ENCODE measurements at places on chromosomes 6 and 20.

DNA sequence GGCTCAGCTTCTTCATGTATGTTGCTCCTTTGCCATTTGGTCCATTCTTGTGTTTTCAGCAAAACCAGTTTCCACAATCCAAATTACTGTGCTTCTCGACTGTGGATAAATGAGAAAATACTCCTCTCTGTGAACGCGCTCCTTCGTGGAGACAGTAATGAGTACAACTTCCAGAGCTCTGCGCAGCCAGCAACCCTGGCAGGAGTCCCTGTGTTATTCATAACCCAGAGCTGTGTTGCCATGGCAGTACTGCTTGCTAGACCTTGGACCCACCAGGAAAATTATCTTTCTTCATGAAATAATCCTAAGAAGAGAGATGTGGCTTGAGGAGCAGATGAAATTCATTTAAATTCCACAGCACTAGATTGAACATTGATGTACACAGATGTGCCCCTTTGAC is 73.7 kb downstream of the SLC22A3 start:
- DNase-seq, result no peak

DNA sequence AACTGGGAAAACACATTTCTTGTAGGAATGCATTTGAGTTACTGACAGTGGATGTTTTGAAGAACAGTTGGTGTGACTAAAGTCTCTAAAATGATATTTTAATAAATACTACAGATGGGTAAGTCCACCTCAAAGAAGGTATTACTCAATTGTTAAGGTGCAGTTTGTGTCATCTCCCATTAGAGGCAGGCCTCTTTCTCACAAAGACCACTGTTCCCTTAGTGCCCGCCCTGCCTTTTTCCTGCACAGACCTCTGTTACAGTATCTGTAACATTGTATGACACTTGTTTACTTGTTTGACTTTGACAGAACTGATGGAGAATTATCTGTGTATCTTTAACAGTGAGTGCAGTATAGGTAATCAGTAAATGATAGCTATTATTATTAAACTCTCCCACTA is 5.2 kb upstream of the CRIP3 start:
- no peak for DNase-seq

GRCh38 chr20:48432494-48432832 is 395.3 kb downstream of the PREX1 start:
- DNase-seq, result no peak

- DNase-seq, result no peak
Observed at GRCh38 chr6:52251113-52251512, 6.8 kb upstream of the IL17F start.

- DNase-seq, result peak; percentile 89
Observed at GRCh38 chr20:13995086-13995665, at the start of gene MACROD2. TSS of gene MACROD2 (plus strand) at chr20:13995516.

DNA sequence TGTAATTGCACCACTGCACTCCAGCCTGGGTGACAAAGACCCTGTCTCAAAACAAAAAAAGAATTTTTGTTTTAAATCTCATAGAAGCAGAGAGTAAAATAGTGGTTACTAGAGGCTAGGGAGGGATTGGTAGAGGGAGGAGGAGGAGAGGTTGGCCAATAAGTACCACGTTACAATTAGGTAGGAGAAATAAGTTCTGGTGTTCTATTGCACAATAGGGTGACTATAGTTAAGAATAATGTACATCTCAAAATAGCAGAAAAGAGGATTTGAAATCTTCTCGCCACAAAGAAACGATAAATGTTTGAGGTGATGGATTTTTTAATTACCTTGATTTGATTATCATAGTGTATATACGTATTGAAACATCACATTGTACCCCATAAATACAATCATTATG is 27.1 kb upstream of the TOP1 start:
- DNase-seq, result no peak

- no peak for DNase-seq
Observed at GRCh38 chr6:21317642-21318041, 275.9 kb upstream of the SOX4 start.

DNA sequence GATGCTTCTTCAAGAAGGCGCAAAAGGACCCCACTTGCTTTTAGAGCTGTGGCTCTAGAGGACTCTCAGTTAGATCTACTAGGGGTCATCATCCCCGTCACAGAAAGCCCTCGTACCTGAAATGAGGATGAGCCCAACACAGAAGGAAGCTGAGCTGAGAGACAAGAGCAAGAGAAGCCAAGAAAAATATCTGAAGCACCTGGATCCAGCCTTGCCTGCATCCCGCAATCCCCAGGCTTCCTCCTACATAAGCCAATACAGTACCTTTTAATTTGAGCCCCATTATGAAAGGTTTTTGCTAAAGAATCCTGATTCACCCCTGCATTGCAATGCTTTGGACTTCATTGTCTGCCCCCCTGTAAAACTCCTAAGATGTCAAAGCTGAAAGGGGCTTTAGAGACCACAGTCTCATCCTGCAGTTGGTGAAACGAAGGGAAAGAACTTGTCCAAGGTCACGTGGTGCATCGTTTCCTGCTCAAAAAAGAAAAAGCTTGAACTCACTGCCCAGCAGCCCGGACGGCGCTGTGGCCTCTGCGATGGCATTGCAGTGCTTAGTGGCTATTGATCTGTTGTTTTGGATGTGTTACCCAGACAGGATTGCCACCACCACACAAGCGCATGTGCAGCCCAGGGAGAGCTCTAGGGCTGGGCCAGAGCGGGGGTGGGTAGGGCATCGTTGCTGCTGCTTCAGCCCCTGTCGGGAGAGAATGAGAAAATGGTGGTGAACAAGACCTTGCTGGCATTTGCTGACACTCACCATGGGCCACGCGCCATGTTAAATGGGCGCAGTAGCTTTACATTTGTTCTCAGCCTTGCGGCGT is 28.4 kb downstream of the AAR2 start:
- no peak for DNase-seq

DNA sequence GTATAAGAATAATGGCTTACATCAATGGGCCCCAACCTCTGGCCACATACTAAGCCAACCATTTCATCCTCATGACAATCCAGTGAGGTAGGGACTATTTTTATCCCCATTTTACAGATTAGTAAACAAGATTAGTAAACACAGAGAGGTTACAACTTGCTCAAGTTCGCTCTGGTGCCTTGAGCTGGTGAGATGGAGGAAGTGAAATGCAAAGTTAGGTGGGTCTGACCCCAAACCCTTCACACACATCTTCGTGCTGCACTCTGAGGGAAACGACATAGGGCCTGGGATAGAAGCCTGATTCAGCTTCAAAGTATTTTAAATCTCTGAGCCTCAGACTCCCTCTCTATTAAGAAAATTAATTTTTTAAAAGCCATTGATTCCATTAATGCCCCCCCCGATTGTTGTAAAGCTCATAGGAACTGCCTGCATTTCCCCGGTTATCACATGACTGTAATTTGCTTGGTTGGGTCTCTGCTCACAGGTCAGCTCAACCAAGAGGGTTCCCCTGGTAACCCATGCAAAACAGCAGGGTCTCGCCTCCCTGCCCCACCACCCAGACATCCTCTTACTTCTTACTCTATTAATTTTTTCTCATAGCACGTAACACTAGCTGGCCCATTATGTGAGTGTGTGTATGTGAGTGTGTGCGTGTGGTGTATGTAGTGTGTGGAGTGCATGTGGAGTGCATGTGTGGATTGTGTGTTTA is 221.2 kb downstream of the MAFB start:
- no peak for DNase-seq

DNA sequence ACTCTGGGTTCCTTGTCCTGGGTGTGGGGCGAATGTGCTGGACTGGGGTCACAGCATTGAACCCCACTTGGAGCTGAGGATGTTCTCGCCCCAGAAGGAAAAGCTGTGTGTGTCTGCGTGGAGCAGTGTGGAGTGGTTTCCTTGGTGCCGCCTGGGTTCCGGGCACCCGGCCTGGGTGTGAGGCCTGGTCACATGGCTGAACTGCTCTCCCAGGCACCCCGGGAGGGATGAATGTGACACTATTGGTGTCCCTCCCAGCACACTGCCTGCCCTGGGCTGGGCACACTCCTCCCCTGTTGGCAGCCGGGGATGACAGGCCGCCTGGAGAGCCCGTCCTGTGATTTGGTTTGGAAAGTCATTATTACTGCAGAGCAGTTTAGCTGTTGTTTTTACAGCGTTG is 12.3 kb downstream of the MYT1 start:
- no peak for DNase-seq

- DNase-seq, result no peak
Observed at GRCh38 chr6:33578588-33579011, 1.5 kb downstream of the BAK1 start.

GRCh38 chr20:59577037-59577808 is 27.1 kb upstream of the PHACTR3 start:
- DNase-seq, result no peak

DNA sequence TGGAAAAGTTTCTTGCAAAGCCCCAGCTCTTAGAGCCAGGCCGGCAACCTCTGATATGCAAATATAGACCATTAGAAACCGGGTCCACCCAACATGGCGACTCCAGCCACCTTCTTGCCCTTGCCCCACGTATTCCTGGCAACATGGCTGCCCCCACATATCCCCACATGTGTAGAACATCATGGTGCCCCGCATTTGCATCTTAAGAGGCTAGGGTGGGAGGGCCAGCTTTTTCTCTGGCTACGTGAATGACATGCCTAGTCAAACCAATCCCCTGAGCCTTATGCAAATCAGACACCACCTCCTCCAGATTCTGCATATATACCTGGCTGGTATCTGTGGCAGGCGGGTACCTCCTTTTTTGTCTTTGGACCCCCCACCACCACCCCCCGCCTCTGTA is 106.1 kb upstream of the PTPRT start:
- DNase-seq, result no peak

GRCh38 chr20:50055524-50056083 is 57.3 kb downstream of the UBE2V1 start:
- no peak for DNase-seq

DNA sequence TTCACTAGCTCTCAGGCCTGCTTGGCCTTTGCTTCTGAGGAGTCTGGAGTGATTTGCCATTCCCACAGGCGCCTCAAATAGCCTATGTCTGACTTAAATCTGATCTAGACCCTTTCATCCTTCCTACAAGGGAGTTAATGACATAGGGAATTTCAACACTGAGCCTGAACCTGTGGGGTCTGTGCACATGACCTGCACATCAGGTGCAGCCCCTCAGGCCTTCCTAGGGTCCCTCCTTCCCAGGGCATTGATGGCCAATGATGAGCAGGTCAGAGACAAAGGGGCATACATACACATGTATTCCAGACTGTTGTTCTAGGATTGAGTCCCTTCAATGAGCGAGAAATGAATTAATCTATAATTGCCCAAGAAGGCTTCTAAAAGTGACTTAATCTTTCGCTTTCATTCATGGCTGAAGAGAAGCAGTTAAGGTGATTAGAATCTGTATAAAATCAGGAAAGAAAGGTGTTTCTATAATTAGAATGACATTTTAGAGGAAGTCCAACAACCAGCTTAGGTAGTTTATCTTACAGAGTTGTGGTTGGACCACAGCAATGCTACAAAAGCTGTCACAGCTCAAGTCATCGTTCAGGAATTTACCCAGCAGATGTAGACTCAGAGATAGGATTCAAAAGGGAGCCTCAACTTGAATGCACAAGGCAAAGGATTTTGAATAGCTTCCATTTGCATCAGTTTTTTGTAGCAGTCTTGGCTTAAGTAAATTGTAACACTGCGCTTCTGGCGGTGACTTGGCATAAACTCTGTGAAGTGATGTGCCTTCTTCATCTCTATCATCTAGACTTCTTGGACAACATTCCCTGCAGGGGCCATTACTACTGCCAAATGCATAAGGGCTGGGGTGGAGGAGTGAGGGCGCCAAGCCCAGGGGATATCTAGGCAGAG is 27.0 kb upstream of the TBC1D7 start:
- no peak for DNase-seq

- DNase-seq, result no peak
Observed at GRCh38 chr6:119449331-119450156, 100.0 kb upstream of the MAN1A1 start.

GRCh38 chr6:159982731-159983506 is 14.0 kb downstream of the IGF2R start:
- DNase-seq, result no peak

DNA sequence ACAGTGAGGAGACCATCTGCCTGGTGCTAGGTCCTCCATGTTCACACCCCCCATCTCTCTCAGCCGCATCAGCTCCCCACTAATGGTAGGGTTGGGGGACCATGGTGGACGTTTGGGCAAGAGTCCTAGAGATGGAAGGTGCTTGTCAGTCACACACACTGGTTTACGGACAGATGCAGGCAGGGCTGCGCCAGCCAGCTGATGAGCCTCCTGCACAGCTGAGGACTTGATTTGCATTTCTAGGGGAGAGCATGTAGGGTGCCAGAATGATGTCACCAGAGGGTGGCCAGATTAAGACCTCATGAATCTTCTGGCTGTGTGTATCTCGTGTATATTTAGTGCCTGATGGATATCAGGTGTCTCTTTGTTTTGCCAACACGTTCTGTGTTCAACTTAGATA is 28.6 kb downstream of the CST8 start:
- DNase-seq, result no peak

GRCh38 chr6:113903666-113904330 is 46.7 kb downstream of the MARCKS start:
- peak; percentile 45 for DNase-seq

- DNase-seq, result no peak
Observed at GRCh38 chr20:20076297-20077065, 24.1 kb downstream of the CFAP61 start.

DNA sequence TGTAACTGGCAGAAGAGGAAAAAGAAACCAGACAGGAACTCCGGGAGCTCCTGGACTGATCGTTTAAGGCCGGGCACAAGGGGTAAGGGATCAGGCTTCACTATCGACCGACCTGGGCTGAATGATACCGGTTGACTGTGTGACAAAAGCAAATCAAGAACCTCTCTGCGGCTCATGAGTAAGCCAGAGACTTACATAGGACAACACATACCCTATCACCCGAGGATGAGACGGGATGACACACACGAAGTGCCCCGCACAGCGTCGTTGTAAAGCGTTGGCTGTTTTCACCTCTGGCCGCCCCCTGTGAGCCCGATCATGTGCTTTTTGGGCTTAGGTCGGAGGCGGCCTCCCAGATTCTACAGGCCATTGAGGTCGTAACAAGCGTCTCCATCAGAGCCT is 695 bp upstream of the TGIF2 start:
- no peak for DNase-seq

DNA sequence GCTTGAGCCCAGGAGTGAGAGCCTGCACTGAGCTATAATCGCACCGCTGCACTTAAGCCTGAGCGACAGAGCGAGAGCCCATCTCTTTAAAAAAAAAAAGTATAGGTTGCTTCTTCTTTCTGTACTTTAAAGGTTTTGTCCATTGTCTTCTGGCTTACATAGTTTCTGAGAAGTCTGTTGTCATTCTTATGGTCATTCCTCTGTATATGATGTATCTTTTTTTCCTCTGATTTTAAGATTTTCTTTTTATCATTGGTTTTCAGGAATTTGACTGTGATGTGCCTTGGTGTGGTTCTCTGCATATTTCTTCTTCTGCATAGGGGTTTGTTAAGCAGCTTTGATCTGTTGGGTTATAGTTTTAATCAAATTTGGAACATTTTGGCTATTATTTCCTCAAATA is 29.1 kb downstream of the QRSL1 start:
- DNase-seq, result no peak

GRCh38 chr6:102749210-102749971 is 1355.9 kb downstream of the GRIK2 start:
- no peak for DNase-seq
